Caco-2 (cell line): ENCODE measurements at places on chromosomes 1 and 21. TPM values are rescaled to one million over a fixed set of nuclear protein-coding genes. Genes with fewer than 3 reads are reported as not detected.

Gene RASSF5
- total RNA-seq, result 0.86 and 1.3 TPM in 2 replicates

Gene TMEM52
- total RNA-seq, result 5.8 and 6.4 TPM in 2 replicates

Gene ACKR1
- total RNA-seq, result not detected in 2 replicates

Gene PERM1
- total RNA-seq, result 0.18 and 0.65 TPM in 2 replicates

Gene LAMB3
- 112 and 125 TPM in 2 replicates for total RNA-seq

Gene NAV1
- total RNA-seq, result 2.0 and 4.6 TPM in 2 replicates

Gene PAPPA2
- 0.02 and 0.18 TPM in 2 replicates for total RNA-seq

Gene C1orf87
- not detected in 2 replicates for total RNA-seq

Gene TNNT2
- total RNA-seq, result 5.9 and 7.3 TPM in 2 replicates

Gene LGR6
- 0.36 TPM in 1 of 2 replicates, not detected in the other for total RNA-seq

Gene SLC22A15
- 0.16 and 0.28 TPM in 2 replicates for total RNA-seq

Gene DIO1
- 6.8 and 7.1 TPM in 2 replicates for total RNA-seq

Gene RSPO1
- not detected in 2 replicates for total RNA-seq

Gene FHAD1
- 0.18 TPM in 1 of 2 replicates, not detected in the other for total RNA-seq

Gene SHISAL2A
- total RNA-seq, result 3.2 and 3.7 TPM in 2 replicates

Gene NEK7
- 52.3 and 56.1 TPM in 2 replicates for total RNA-seq

Gene SMCP
- total RNA-seq, result not detected in 2 replicates

Gene ATP1A4
- not detected in 2 replicates for total RNA-seq

Gene KCNK2
- 0.18 and 0.49 TPM in 2 replicates for total RNA-seq

Gene CXADR
- 98.6 and 102 TPM in 2 replicates for total RNA-seq

Gene KRTAP11-1
- not detected in 2 replicates for total RNA-seq

Gene PLD5
- 1.3 and 1.8 TPM in 2 replicates for total RNA-seq

Gene LRRC7
- 8.5 and 10.6 TPM in 2 replicates for total RNA-seq

Gene S100A1
- 12.6 and 18.1 TPM in 2 replicates for total RNA-seq

Gene CELA2B
- not detected in 2 replicates for total RNA-seq

Gene SPRR4
- total RNA-seq, result not detected in 2 replicates

Gene RPRD2
- 24.3 and 25.0 TPM in 2 replicates for total RNA-seq

Gene RRP15
- 44.3 and 44.5 TPM in 2 replicates for total RNA-seq

Gene ZNF683
- not detected in 2 replicates for total RNA-seq

Gene SPRR2F
- not detected in 2 replicates for total RNA-seq

Gene CHI3L2
- total RNA-seq, result not detected in 2 replicates

Gene CHD5
- total RNA-seq, result 0.39 and 0.44 TPM in 2 replicates

Gene SAMD13
- 0.53 and 0.59 TPM in 2 replicates for total RNA-seq

Gene CACNA1S
- 0.07 TPM in 2 replicates for total RNA-seq

Gene SLC30A2
- 1.1 and 3.0 TPM in 2 replicates for total RNA-seq

Gene HSD3B1
- total RNA-seq, result 38.0 and 40.9 TPM in 2 replicates

Gene TSPAN1
- total RNA-seq, result 0.34 and 0.44 TPM in 2 replicates

Gene GJA5
- total RNA-seq, result 0.51 and 0.75 TPM in 2 replicates

Gene PALMD
- total RNA-seq, result 0.28 TPM in 1 of 2 replicates, not detected in the other

Gene LAD1
- total RNA-seq, result 77.2 and 80.5 TPM in 2 replicates

Gene HSD11B1
- not detected in 2 replicates for total RNA-seq

Gene SRSF11
- total RNA-seq, result 116 and 119 TPM in 2 replicates

Gene HPCA
- 0.53 TPM in 1 of 2 replicates, not detected in the other for total RNA-seq

Gene C2CD4D
- total RNA-seq, result 0.23 and 0.60 TPM in 2 replicates

Gene CELA3B
- total RNA-seq, result not detected in 2 replicates

Gene AADACL4
- total RNA-seq, result not detected in 2 replicates

Gene CA6
- not detected in 2 replicates for total RNA-seq

Gene BARHL2
- total RNA-seq, result not detected in 2 replicates

Gene CD48
- total RNA-seq, result not detected in 2 replicates

Gene NOS1AP
- total RNA-seq, result 5.5 and 6.1 TPM in 2 replicates

Gene CNN3
- total RNA-seq, result 286 and 329 TPM in 2 replicates

Gene PGLYRP4
- not detected in 2 replicates for total RNA-seq

Gene NEGR1
- 0.05 TPM in 1 of 2 replicates, not detected in the other for total RNA-seq

Gene LDLRAD1
- total RNA-seq, result not detected in 2 replicates

Gene A3GALT2
- not detected in 2 replicates for total RNA-seq
